ENCODE measurements at places on chromosomes 16 and 17.

- DNase-seq: no peak
Observed at GRCh38 chr17:36095992-36096391, 6.0 kb upstream of the CCL3 start.

GRCh38 chr17:14803826-14804225 lies 461.3 kb downstream of the PMP22 start:
- no peak for DNase-seq

DNA sequence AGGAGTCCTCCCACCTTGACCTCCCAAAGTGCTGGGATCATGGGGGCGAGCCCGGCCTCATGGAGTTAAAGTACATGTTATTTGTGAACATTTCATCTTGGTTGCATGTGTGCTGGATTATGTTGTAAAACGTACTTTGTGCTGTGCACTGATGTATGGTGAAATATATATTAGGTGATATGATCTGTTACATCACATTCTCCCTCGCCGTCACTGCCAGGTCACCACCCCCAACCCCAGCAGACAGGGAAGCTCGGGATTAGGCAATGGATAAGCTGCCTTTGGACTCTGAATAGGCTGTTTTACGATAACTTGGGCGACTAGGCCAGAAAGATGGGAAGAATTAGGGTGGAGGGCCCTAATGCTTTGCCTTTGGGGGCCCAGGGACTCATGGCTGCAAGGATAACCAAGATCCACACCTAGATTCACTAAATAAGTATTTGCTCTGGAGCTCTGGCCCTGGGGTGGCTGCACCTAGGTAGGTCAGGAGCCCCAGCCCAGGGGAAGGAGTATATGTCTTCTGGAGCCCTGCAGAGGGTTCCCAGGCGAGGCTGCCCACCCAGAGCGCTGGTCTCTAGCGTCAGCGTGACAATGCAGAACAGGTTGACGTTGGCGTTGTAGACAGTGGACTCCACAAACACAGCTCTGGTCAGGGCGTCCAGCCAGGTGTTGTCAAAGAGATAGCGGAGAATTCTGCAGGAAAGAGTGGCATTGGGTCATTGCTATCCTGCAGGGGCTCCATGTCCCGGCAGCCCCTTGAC lies 27.1 kb upstream of the GCSH start:
- DNase-seq: no peak

GRCh38 chr16:75566758-75567255 lies 628 bp downstream of the GABARAPL2 start:
- DNase-seq: peak; percentile 50

DNA sequence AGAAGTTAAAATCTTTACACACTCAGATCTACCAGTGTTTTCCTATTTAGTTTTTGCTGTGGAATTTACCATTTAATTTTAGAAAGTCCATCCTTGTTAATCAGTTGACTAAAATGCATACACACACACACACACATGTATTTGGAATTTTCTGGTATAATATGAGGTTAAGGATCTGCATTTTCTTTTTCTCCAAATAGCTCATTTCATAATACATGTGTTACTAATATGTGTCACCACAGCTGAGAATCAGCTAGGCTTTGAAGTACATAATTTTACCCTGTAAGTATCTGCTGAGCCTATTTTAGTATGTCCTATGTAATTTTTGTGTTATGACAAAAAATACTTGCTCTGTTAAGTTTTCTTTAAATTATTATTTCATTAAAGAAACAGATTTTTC lies 143.2 kb downstream of the PHKB start:
- DNase-seq: no peak

- no peak for DNase-seq
Observed at GRCh38 chr17:31202968-31203367, 94.1 kb downstream of the OMG start.

DNA sequence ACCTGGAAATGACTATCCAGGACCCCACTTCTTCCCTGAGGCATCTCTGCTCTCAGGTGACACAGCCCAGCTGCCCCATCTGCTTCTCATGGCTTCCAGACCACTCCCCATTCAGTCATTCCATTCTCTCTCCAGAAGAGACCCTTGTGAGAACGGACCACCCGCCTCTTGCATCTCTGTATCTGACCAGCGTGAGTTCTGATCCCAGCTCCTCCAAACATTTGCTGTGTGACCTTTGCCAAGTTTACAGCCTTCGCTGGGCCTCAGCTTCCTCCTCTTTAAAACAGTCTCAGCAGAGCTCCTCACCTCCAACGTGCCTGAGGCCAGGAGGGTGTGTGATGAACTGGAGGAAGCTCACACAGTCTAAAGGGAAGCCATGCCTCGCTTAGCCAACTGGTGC lies 39.6 kb downstream of the C16orf82 start:
- no peak for DNase-seq

DNA sequence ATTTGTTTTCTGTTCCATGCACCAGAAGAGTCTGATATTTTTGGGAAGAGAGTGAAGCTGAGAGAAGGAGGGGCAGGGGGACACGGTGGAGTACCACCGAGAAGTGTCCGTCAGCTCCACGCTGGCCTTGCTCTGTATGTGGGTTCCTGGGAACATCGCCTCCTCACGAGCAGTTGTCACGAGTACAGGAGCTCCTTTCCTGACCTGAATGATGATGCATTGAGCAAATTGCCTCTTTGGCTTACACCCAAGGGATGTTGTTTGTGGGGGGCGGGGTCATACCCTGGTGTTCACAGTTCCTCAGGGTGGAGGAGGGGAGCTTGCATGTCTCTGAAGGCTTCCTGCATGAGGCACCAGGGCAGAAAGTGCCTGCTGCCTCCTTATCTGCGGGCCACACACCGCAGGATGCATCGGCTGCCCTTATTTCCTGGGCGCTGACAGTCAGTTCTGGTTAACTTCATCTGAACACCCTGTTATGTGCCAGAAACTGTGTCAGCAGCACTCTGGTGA lies 36.2 kb downstream of the RGS9 start:
- DNase-seq: no peak

DNA sequence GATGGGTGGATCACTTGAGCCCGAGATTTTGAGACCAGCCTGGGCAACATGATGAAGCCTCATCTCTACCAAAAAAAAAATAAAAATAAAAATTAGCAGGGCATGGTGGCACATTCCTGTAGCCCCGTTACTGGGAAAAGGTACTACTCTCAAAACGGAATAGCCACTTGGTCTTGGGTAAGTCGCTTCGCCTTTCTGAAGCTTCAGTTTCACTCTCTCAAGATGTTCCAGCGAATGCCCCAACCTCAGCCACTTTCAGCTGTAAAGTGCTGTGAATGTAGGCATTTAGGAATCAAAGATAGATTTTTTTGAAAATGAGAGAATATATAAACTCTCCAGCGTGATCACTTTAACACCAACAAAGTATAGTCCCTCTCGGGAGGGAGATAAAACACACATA lies 154.1 kb upstream of the HS3ST3A1 start:
- no peak for DNase-seq

- DNase-seq: no peak
Observed at GRCh38 chr16:67198238-67198734, 645 bp upstream of the ELMO3 start.

- no peak for DNase-seq
Observed at GRCh38 chr16:13883276-13883675, 36.7 kb upstream of the ERCC4 start.

DNA sequence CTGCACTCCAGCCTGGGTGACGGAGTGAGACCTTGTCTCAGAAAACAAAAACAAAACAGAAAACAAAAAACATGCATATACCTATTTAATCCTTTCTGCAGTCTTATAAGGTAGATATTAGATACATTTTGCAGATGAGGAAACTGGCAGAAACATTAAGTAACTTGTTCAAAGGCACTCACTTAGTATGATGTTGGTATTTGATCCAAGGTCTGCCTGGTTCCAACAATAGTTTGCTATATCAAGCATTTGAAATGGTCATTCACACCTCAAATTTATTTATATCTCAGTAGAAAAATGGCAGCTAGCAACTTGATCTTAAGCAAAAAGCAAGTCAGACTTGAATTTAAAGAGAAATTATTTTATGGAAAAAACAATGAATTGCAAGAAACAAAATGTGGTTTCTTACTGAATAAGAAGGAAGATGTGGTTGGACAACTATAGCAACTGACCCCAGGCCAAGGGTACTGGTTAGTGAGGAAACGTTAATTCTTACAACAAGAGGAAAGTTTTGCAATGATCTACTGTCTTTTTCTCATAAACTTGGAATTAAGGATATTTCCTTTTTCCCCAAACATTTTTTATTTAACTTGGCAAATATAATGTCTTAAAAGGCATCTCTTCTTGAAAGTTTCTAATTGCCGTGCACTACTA lies 19.7 kb downstream of the DHRS7B start:
- no peak for DNase-seq

GRCh38 chr17:8375738-8376259 lies 705 bp downstream of the KRABD2 start:
- DNase-seq: no peak

DNA sequence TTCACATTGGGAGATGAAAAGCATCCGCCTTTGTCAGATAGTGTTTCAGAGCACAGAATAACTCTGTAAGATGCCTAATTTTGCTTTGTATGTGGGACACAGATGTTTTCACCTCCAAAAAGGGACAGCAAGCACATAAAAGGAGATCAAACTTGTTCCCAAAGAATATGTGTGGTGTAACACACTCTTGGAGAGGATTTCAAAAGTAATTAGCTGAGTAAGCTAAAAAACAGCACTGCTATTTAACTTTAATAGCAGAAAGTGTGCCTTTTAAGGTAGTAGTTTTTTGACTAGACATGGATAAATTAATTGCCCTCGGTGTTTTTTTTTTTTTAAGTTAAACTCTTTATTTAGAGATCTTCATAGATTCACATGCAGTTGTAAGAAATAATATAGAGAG lies 65.2 kb downstream of the COX10 start:
- DNase-seq: no peak

GRCh38 chr16:57956270-57956808 lies 14.6 kb downstream of the CNGB1 start:
- no peak for DNase-seq

- DNase-seq: no peak
Observed at GRCh38 chr17:40793832-40794231, 5.9 kb downstream of the KRT28 start.

DNA sequence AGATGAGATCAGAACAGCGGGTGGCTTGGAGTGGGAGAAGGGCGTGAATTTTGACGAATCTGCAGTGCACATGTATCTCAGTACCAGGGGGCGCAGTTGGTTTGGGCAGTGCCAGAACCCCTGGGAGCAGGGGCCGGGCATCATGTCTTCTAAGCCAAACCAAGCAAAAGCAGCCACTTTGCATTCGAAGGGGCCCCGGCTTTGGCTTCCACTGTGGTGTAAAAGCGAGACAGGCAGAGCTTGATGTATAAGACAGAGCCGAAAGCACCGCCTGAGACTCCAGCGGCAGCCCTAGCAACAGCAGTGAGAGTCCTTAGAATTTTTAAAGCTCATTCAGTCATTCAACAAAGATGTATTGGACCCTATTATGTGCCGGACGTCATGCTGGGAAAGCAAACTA lies 3.8 kb upstream of the XYLT1 start:
- no peak for DNase-seq

DNA sequence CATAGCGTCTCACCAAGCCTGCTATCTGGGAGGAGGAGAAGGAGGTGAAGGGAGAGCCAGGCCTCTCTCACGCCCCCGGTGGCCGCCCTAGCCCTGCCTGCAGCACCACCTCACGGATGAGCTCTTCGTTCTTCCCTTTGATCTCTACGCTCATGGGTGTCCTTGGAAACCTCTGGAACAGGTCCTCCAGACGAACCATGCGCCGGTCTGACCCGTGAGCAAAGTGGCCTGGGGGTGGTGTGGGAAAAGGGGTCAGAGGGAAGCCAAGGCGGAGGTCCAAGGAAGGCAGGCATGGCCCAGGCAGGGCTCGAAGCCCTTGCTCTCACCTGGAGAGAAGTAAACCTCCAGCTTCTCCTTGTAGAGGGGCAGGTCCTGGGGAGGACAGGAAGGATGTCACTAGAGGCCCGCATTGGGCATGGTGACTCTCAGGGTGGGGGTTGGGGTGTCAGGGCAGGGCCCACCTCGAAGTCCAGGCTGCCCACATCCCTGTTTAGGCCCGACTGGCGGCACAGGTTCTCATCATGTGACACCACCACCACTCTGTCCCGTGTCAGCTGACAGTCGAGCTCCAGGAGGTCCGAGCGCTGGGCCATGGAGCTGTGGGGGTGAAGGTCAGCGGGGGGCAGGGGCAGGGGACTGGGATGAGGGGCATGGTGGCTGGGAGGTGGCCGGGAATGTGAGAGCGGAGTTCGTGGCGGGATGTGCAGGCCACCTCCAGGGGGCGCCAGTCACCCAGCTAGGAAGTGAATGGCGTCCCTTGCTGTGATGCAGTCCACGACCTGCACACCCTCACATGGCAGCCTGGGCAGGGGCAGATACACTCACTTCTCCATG lies 923 bp downstream of the GDPD3 start:
- peak; percentile 47 for DNase-seq

DNA sequence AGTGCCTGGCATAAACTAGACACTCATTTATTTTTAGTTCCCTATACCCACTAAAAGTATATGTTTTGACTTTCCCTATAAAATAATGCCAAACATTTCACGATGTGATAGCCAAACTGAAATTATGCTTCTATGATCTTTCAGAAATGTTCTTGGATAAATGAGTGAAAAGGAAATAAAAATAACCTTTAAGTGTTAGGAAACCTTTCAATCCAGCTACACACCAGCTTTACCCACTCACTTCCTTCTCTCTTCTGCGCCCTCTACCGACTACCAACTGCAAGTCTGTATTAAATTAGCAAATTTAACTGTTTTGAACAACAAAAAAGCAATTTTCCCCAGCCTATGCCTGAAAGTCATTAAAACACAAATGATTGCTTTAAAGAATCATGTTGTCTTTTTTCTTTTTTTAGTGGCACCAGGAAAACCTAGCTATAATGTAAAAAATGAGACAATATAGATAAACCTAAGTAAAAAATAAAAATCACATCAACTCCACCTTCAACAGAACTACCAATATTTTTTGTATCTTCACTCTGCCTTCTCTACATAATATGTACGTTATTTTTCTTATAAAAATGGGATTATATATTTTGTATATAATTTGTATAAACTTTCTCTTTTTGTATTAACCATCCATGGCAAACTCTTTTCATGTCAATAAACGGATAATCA lies 13.2 kb upstream of the TMEM100 start:
- peak; percentile 63 for DNase-seq

DNA sequence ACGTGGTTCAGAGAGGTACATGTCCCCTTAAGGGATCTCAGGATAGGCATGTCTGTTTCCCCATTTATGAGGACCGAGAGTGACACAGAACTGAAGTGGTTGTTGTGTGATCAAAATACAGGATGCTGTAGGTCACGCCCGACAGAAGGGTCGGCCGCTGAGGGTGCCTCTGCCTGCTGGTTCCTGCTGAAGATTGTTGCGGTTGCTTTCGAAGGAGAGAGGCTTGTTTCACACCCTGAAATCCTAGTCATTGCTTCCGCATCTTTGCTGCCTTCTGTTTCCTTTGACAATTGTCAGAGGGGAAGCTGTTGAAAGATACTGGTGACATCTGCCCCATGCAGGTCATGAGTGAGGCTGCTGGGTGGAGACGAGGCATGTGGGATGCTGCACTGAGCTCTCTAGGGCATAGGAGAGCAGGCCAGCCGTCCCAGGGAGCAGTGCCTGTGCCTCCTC lies 3.8 kb upstream of the NAT9 start:
- no peak for DNase-seq

- peak; percentile 68 for DNase-seq
Observed at GRCh38 chr17:41678907-41679739, 9.6 kb upstream of the EIF1 start.

Data from RKO (cell line).